ENCODE measurements at places on chromosomes 11 and 22.

DNA sequence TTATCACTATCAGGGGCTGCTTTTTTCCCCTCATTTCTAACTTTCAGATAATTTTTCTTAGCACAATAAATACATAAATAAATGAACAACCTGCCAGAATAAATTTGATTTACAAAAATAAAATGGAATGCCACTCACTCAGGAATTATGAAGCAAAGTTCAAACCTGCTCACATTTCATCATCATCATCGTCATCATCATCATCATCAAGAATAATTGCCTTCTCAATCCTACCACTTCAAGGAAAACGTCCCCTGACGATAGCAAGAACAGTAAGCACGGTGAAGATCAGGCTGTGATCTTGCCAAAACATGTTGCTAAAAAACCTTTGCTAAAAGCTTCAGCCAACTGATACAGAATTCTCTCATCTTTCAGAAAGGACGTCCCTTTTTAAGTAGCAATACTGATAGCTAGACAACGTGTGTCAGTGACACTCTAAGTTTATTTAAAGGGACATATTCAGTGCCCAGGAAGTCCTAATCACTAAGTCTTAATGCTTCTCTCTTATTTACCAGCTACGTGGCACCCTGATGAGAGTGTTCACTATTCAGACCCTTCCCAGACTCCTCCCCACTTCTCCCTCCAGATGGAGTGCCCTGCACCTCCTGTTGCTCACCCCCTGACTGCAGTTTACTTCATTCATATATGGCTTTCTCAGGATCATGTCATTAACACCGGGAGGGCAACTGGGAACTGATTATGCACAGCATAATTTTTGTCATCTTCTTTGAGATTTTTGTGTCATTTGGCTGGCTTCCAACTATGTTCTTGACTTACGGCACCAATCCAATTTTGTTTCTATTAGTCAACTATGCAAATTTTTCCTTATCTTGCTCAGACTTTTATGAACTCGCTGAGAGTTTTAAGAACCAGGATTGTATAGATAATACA lies 200.1 kb upstream of the GUCY1A2 start:
- DNase-seq: no peak

DNA sequence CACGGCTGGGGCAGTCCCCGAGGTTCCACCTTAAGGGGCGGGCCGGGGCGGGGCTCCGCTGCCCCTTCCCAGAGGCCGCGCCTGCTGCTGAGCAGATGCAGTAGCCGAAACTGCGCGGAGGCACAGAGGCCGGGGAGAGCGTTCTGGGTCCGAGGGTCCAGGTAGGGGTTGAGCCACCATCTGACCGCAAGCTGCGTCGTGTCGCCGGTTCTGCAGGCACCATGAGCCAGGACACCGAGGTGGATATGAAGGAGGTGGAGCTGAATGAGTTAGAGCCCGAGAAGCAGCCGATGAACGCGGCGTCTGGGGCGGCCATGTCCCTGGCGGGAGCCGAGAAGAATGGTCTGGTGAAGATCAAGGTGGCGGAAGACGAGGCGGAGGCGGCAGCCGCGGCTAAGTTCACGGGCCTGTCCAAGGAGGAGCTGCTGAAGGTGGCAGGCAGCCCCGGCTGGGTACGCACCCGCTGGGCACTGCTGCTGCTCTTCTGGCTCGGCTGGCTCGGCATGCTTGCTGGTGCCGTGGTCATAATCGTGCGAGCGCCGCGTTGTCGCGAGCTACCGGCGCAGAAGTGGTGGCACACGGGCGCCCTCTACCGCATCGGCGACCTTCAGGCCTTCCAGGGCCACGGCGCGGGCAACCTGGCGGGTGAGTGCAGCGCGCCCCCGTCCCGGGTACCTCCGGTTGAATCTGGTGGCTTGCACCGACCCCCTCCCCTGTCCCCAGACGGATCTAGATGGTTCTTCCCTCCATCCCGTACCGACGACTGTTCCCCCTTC lies at the start of gene SLC3A2:
TSS of gene SLC3A2 (plus strand) at position 94 of the 776 bp plus-strand sequence. CDS start at position 222, 128 bp downstream.
- peak; percentile 85 for DNase-seq

- DNase-seq: no peak
Measured at GRCh38 chr11:79043726-79044125, 397.1 kb downstream of the TENM4 start.

DNA sequence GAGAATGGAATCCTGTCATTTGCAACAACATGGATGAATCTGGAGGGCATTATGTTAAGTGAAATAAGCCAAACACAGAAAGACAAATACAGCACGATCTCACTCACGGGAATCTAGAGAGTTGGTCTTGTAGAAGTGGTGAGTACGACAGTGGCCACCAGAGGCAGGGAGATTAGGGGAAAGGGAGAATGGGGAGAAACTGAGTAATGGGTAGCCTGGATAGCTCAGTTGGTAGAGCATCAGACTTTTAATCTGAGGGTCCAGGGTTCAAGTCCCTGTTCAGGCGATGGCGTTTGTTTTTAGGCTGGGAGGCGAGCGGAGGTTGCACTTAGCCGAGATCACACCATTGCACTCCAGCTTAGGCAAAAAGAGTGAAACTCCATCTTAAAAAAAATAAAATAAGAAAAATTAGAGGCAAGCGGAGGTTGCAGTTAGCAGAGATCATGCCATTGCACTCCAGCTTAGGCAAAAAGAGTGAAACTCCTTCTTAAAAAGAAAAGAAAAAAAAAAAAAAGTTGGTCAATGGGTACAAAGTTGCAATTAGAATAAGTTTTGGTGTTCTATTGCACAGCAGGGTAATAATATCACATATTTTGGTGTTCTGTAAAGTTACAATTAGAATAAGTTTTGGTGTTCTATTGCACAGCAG lies 95.7 kb upstream of the UBASH3B start:
- DNase-seq: no peak

DNA sequence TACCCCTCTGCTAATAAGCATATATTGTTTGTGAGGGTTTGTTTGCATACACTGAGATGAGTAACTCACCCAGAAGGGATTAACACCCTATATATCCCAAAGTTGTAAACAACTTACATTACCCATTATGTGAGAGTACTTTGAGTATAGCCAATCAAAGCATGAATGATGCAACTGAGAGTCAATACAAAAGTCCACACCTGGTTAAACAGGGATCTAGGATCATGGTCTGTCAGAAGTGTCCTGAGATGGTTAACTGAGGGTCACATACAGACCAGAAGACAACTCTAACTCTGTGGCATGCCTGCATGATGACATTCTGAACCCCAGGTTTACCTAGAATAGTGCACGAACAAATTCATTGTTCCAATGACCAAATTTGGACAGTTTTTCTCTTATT lies 17.4 kb upstream of the OR10A5 start:
- no peak for DNase-seq

Data from stimulated activated CD4-positive, alpha-beta T cell treated with anti-CD3 and anti-CD28 coated beads, Interleukin-4, amount 100 ng/mL, for 1 hour (primary cell).